ENCODE measurements at places on chromosomes 2 and 18.

DNA sequence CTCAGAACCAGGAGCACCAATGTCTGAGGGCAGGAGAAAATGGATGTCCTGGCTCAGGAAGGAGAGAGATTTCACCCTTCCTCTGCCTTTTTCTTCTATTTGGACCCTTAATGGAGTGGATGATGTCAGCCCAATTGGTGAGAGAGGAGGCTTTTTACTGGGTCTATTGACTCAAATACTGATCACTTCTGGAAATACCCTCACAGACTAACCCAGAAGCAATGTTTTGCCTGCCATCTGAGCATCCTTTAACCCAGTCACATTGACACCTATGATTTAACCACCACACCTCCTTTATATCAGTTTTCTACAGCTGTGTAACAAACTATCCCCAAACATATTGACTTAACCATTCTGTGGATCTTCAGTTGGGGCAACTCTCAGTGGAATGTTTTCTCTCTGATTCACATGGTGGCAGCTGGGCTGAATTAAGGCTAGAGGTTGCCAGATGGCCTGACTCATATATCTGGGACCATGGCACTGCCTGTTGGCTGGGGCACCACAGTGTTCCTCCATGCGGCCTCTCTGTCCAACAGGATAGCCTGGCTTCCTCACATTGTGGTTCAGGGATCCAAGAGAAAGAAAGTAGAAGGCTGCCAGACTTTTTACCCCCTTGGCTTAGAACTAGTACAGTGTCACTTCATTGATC, 18.2 kb upstream of the MBOAT2 start:
- DNase-seq, result no peak

DNA sequence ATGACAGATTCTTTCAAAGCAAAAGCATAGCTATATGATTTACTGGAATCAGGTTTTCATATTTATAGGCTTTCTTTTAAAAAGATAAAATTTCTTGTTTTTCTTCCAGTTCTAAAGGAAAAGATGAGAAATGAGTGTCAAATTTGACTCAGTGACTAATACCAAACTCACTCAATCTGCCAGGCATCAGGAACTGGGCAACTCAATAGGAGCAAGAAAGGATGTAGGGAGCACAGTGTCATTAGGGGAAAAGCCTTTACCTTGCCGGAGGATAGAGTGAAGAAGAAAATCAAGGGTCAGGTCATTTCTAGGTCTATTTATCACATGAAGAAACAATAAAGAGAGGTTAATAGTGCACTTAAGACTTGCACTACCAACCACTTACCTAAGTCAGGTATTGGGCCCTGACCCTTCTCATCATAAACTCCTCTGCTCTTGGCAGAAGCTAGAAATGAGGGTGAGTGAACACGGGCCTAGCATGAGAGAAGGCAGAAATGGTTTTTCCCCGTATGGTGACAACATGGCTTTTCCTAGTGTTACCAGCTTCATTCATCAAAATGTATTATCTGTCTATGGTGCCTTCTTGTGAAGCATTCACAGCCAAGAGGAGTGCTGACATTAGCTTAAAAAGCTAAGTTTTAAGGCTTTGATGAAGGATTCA, 151.0 kb downstream of the ARHGAP15 start:
- no peak for DNase-seq

- no peak for DNase-seq
Measured at GRCh38 chr2:232170396-232170795, 208.2 kb upstream of the ALPP start.

DNA sequence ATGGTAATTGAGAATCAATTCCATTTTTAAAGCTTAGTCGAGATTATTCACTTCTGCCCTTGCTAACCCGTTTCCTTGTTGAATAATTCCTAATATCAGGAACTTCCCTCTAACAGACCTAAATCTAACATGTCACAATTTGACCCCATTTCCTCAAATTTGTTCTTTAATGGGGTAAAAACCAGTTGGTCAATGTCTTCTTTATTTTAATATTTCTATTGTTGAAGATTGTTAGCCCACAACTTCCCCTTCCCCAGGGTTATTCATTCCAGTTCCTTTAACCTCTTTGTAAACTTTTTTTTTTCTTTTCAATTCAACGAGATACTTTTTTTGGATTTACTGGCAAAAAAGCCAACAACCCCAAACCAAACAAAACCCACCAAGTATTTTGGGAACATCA, 7.3 kb downstream of the TNFRSF11A start:
- DNase-seq, result no peak

- DNase-seq, result no peak
Measured at GRCh38 chr18:36843199-36843598, 14.3 kb downstream of the KIAA1328 start.

DNA sequence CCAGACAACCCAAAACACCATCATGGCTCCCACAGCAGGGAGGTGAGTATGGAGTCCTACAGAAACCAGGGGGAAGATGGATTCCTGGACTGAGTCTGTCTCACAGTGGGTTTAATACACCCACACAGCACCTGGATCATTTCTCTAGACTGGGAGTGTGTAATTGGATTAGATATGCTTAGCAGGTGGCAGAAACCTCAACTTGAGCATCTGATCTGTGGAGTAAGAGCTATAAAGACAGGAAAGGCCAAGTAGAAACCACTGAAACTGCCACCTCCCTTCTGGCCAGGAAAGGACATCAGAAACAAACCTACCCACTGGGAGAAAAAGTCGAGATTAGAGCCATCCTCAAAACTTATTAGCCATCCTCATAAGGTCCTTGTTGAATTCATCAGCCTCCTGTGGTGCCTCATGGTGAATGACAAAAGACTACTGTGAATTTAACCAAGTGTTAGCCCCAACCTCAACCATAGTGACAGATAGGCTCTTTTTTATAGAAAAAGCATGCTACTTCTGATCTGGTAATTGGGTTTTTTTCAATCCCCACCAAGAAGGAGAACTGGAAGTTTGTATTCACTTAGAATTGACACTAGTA, 28.1 kb upstream of the CHST9 start:
- no peak for DNase-seq
